ENCODE measurements at places on chromosomes 4 and X.

DNA sequence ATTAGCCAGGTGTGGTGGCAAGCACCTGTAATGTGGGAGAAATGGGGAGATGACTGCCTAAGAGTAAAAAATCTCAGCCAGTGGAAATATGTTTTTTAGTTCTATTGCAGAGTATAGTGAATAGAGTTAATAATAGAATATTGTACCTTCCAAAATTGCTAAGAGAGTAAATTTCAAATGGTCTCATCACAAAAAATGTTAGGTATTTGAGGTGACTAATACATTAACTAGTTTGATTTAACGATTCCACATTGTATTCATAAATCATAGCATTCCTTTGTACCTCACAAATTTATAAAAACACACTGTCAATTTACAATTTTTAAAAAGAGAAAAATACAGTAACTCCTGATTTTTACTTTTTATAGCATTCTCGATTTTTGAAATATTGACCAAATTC is 681.5 kb upstream of the EPHA5 start:
- DNase-seq: no peak

DNA sequence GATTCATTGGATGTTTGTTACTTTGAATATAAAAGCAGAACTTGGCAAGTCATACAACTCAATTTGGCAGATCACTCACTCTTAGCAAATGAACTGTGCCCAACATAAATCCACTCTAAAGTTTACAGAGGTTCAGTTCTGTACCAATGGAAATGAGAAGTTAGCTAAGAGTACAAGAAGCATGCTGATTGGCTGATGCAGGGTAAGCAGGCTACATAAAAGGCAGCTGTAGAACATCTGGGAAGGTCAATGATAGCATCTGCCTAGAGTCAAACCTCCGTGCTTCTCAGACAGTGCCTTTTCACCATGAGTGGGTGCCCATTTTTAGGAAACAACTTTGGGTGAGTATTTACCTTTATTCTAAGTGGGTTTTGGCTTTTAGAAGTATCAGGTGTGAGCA is at the start of gene TDO2:
TDO2 (plus strand) TSS at position 244 of the 400 bp plus-strand sequence; CDS start at position 307, 63 bp downstream.
- no peak for DNase-seq

DNA sequence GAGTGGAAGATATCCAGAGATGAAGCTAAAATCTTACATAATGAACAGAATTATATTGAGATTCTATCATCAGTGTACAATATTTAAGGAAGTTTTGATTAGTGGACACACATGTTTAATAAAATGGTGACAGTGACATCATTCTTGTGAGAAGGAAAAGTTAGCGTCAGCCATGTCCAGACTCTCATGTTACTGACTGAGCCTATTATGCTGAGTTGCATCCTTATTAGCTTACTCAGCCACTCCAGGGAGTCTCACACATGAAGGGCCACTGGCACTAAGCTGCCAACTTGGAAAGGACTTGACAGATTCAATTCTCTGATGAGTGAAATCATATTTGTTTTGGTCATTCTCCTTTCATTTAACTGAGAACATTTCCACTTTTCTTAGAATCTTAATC is 170.6 kb downstream of the BANK1 start:
- no peak for DNase-seq

DNA sequence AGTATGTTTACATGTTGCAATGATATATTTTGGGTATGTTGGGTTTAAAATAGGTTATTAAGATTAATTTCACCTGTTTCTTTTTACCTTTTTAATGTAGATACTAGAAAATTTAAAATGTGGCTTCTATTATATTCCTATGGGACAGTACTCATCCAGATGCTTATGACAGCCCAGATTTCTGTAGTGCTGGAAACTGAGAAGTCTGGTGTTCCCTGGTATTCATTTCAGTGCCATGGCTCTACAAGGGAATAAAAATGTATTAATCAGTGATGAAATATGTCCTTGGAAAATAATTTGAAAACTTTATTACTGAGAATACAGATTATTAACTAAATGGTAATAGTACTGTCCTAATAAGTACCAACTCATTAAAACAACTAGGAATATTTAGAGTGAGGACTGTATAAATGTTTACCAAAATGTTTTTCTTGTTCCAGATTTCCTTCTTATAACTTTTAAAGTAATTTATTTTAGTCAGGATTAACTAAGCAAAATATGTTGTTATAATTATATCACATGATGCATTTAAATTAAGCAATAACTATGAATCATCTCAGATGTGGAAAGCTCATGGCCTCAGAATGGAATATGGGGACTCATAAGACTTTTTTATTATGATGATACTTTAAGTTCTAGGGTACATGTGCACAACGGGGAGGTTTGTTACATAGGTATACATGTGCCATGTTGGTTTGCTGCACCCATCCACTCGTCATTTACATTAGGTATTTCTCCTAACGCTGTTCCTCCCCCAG is 25.3 kb downstream of the ARHGAP24 start:
- DNase-seq: no peak

GRCh38 chrX:14476205-14476604 is 53.1 kb upstream of the GLRA2 start:
- no peak for DNase-seq

GRCh38 chr4:42654631-42655268 is 2.2 kb downstream of the ATP8A1 start:
- DNase-seq: no peak

- no peak for DNase-seq
These were observed 449.5 kb downstream of the SPRY1 start for GRCh38 chr4:123846092-123846491.
